ENCODE measurements at places on chromosomes 4 and X.
A peak's percentile ranks its signal among the peaks of the same experiment; 100 is the strongest.

DNA sequence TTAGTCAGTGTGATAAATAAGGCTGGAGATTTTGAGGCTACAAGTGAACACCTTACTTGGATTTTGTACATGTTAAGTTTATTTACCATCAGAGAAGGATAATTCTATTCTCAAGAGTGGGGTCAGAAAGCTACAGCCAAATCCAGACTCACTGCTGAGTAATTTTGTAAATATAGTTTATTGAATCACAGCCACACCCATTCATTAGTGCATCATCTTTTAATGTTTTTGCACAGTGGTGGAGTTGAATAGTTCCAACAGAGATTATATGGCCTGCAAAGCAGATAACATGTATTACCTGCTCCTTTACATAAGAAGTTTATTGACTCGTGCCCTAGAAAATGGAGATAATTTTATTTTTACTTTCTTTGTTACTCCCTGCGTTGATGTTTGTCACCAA lies 60.4 kb downstream of the PCDH18 start:
- DNase-seq: no peak

DNA sequence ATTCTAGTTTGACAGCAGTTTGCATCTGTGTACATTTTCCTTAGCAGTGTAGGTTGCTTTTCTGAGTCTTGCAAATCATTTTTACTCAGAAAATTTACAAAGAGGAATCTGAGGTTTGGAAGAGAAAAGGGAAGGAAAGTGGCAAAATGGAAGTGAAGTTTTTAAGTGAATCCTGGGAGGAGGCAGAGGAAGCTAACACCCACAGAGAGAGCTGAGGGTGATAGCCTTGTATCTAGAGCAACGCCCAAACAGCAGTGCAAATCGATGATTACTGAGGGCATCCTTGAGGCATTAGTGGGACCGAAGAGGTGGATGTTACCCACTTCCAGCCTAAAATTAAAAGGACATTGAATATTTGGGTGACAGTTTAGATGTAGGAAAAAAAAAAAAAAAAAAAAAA lies 31.8 kb downstream of the KLF3 start:
- no peak for DNase-seq

DNA sequence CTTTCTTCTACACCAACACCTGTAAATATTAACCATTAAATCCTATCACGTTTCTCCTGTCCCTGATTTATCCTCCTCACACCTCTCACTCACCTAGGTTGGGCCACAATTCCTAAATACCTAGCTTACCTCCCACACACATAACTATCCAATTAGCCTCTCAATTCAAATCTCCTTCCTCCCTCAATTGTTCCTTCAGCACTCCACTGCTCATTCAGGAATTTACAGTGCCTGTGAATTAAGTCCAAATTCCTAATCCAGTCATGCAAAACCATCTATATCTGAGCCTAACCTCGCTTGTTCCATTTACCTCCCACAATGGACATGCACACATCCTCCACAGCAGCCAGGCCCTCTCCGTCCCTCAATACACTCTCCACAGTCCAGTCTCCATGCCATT lies 17.5 kb downstream of the ANXA5 start:
- DNase-seq: no peak

- no peak for DNase-seq
These were observed 32.5 kb downstream of the MEPE start for GRCh38 chr4:87865288-87865687.

DNA sequence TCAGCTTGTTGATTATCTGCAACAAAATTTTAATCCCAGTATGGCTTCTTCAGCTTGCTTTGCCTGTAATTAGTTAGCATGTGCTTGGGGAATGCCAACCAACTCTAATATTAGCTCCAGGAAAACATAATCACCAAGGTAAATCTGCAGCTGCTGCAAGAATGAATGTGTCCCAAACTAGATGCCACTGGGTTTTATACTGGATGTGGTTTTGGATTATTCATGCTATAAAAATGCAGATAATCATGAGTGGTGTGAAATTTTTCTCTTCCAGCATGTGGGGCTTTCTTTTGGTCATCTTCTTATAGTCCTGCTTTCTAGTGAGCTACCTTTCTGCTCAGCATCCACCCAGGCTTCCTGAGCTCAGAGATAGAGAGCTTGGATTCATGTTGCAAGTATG lies 295.9 kb upstream of the CASK start:
- DNase-seq: no peak

DNA sequence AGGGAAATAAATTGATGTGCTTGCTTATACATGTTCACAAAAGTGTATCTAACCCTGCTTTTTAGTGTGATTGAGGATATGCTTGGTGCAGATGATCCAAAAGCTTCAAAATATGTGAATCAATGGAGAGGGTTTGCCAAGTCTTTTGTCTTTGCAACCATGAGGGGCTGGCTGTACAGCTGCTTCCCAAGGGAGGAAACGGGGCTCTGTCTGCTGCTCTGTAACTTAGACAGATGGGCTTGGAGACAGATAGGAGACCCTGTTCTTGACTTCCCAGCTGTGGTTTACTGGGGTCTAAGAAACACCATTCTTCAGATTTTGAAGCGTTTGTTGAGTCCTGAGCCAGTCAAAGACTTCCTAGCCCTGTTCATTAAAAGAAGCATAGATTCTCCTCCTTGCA lies 152.3 kb downstream of the DCLK2 start:
- DNase-seq: no peak

- no peak for DNase-seq
These were observed 7.2 kb upstream of the CCNG2 start for GRCh38 chr4:77149789-77150188.

- no peak for DNase-seq
These were observed 121.0 kb downstream of the PPA2 start for GRCh38 chr4:105352826-105353225.

DNA sequence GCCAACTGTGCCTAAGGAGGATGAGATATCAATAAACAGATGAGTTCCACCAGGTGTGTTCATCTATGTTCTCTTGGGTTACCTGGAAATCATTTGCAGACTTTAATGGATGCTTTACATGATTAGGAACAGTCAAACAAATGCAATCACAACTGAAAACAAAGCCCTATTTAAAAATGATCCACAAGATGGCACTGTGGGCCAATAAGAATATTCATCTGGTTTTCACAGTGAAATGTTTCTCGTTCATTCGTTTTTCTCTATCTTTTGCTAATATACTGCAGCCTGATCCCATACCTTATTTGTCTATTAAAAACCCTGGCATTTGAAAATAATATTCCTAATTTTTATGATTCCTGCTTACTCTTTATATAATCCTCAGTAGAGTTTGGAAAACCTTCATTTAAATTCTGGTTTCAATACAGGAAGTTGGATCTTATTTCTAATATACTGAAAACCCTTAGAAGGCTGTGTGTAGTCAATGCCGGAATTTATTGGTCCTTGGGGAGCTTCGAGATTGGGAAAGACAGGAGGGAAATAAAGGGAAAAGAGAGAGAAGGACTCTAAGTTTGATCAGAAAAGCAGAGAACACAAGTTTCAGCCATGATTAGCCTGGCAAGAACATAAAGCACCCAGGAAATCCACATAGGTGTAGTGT lies 63.8 kb upstream of the TAPT1 start:
- DNase-seq: peak; percentile 66

DNA sequence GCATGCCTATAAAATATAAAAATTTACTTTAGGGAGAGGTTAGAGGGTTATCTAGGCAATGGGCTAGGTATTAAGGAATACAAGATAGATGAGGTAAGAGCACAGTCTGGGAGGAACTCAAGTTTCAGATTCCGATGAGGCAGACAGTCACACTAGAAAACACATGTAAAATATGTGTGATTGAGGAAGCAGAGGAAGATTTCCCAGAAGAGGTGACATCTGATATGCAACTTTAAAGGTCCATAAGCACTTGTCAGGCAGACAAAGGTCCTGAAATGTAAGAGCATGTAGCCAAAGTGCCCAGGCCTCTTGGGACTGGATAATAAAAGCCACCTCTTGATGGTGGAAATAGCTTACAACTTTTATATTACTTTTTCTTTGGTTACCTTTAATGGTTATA lies 81.1 kb upstream of the AADAT start:
- no peak for DNase-seq

DNA sequence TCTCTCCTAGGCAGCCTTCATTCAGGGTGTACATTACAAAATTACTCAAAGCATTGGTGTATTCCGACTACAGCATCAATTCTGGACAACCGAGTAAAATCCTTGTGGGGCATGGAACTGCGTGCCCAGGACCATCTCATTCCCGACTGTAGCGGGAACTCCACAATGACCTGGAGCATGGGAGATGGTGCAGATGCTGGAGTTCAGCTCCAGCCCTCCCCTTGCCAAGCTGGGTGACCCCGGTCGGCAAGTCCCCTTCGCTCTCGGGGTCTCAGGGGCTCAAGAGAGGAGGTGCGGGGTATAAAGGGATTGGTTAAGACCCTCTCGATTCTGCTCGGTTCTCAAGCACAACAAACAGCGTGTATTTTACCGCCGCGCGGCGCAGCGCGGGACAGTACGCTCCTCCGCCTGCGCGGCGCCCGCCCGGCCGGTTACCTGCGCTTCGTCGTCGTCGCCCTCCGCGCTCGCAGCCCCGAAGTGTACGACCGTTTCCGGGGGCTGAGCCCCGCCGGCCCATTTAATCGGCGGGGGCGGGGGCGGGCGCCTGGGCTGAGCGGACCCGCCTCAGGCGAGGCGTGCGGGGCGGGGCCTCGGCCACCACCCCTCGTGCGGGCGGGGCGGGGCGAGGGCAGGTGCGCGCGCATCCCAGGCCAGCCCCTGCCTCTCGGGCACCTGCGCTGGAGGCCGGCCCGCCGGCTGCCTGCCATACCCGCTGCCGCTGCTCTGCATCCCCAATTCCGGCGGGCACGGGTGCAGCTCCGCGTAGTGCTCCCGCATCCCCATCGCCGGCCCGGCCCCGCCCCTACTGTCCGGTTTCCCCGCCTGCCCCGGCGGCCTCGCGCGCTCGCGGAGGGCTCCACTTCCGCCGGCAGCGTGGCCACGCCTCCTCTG lies at the start of gene G6PD:
G6PD (minus strand) TSS at position 493 of the 891 bp plus-strand sequence. CDS start 691 bp downstream, outside the sequence.
- DNase-seq: peak; percentile 79

DNA sequence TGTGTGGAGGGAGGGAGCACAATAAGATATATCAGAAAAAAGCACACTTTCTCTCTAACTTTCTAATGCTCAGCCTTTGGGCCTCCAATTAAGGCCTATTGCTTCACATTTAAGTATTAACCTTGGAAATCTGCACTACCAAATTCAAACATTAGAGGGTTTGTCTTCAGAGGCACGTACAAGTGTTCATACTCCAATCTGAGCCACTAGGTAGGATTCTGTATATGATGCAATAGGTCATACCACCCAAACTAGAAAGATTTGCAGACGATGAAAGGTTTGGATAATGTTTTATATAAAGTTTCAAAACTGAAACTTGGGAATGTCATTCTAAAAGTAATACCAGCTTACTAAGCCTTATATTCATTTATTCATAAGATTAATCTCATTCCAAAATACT lies 106.4 kb downstream of the MID1 start:
- DNase-seq: peak; percentile 12
